AG09319 (cell line): ENCODE measurements at places on chromosomes 4 and X.

- no peak for DNase-seq
Observed at GRCh38 chr4:128565565-128566186, 243.8 kb upstream of the JADE1 start.

GRCh38 chrX:70960730-70961129 lies 29.8 kb upstream of the SLC7A3 start:
- DNase-seq = no peak

- DNase-seq = no peak
Observed at GRCh38 chr4:55348466-55348865, 2.4 kb downstream of the SRD5A3 start.

GRCh38 chrX:118655561-118656246 lies 71.7 kb upstream of the IL13RA1 start:
- peak; percentile 15 for DNase-seq

DNA sequence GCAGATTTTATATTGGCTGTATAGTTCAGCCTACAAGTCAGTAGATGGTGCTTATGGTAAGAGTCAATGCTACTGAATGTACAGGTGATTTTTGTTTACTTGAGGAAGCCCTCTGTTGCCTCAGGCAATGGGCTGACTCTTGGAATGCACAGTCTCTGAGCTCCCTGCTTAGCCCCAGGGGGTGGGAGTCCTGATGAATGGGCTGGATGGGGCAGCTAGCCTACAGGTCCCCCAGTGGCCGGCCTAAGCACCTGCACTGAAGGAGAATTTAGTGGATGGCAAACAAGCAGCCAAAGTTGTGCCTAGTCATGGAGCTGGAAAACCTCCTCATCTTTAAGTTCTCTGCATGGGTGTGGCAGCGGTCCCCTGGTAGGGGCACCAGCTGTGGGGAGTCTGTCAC lies 101.8 kb upstream of the CXorf51B start:
- no peak for DNase-seq

DNA sequence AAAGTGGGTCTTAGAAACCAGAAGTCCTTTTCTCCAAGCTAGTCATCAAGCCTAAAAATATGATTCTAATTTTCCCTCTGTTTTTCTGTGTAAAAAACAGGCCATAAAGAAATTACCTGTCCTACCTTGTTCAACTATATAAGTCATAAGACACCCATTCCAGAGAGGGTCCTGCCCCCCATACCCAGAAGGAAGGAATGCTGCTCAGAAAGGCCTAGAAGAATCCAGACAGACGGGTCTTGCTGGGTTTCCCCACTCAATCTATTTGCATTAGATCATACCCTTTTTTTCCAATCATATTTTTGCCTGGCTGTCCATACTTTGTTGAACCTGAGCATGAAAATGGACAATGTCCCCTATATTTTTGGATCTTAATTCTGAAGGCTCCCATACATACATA lies 16.3 kb upstream of the XAGE2 start:
- no peak for DNase-seq

DNA sequence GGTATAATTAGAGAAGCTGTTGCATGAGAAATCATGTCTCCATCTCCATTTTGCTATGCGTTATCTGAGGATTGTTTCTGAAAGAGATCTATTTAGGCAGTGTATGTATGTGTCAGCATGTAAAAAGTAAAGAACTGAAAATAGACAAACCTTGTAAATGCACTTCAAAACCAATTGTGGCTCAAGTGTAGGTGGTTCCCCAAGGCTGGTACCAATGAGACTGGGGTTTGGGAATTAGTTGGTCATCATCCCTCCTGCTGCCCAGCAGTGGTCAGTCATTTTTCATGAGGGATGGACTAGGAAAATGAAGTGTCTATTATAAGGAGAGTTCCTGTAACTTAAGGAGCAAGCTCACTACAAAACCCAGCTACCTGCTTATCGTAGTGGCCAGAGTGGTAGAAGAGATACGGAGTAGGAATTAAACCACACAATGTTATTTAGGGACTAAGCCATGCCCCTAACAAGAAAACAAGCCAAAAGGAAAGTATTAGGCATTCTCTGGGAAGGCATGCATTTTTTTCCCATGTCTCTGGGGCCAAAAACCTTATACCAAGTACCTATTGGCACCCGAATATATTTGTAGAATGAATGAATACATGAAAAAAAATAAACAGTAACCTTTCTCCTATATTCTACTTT lies 259.0 kb downstream of the CHIC1 start:
- no peak for DNase-seq

DNA sequence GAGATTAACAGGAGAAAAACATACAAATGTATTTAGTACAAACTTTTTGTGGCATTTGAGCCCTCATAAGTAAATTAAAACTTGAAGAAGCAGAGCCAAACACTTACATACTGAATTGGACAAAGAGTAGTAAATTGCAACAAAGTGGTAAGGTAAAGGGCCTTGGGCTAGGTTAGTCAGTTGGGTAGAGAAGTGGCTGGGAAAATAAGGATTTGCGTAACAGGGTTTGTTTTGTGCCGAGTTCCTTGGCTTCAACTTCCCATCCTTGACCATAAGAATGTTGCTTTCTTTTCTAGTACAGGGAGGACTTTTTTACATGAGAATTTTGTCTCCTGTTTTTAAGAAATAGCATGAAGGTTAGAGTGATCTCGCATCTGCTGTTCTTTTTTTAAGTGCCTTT lies 33.3 kb upstream of the DSPP start:
- DNase-seq = no peak

DNA sequence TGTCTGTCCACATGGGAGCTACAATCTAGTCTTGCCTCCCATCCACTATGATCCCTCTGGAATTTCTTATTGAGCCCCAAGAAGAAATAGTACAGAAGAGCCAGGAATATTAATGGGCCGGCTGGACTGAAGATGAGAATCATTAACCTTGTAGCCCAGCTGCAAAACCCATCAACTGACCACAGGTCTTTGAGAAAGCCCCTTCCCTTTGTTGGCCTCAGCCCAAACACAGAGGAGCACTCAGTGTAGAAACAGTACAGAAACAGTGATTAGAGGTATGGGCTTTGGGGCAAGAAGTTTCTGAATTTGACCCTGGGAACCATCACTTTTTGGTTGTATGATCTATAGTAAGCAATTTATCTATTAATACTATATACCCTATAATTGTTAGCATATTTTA lies 76.8 kb upstream of the RAB40AL start:
- no peak for DNase-seq

- no peak for DNase-seq
Observed at GRCh38 chrX:70432936-70433847, 10.1 kb downstream of the GDPD2 start.

- no peak for DNase-seq
Observed at GRCh38 chr4:152999346-153000075, 63.4 kb downstream of the FHDC1 start.

DNA sequence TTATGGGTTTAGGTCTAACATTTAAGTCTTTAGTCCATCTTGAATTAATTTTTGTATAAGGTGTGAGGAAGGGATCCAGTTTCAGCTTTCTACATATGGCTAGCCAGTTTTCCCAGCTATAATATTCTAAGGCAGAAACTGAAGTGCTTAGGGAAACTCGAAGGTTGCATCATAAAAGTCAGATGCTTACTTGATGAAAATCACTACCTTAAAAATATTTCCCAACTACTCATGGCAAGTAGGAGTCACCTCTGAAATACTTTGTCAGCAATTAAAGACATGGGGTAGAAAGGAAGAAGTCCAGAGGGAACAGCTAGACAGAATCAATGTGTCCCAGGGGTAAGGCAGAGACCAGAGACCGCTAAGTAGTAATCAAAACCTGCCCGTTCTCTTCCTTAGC lies 6.3 kb upstream of the AP1S2 start:
- no peak for DNase-seq

DNA sequence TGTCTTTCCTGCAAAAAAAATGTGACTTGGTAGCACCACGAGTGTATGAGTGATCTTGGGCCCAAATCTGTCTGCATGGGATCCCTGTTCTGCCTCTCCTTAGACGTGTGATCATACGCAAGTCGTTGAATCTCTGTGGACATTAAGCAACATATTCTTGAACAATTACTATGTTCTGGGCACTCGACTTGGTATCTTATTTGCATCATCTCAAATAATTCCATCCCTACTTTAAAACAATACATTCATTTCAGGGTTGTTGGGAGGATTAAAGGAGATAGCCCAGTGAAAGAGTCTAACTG lies 145.4 kb upstream of the CPEB2 start:
- no peak for DNase-seq

- DNase-seq = no peak
Observed at GRCh38 chrX:136736690-136737089, 44.0 kb downstream of the ARHGEF6 start.

GRCh38 chrX:100976211-100976610 lies 6.7 kb downstream of the ARL13A start:
- DNase-seq = no peak

DNA sequence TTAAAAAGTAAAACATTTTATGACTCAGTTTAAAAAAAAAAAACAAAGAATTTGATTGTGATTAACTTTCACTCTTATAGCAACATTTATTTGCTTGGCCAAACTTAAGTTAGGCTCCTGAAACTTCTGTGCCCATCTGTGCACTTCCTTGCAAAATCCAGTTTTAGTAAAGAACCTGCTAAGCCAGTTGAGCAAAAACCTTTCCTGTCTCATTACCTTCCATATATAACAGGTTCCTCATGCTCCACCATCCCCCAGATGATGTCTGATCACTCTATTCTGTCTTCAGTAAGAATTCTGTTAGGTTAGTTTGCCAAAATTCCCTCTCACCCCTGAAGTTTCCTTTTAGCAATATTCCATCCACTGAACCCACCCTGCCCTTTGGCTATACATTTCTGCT lies 1200.5 kb downstream of the C4orf33 start:
- no peak for DNase-seq

GRCh38 chr4:106297245-106298035 lies 18.6 kb downstream of the TBCK start:
- no peak for DNase-seq

- no peak for DNase-seq
Observed at GRCh38 chr4:182384631-182385091, 141.5 kb downstream of the TENM3 start.

- DNase-seq = peak; percentile 40
Observed at GRCh38 chr4:121484633-121485032, 103.8 kb upstream of the QRFPR start.

DNA sequence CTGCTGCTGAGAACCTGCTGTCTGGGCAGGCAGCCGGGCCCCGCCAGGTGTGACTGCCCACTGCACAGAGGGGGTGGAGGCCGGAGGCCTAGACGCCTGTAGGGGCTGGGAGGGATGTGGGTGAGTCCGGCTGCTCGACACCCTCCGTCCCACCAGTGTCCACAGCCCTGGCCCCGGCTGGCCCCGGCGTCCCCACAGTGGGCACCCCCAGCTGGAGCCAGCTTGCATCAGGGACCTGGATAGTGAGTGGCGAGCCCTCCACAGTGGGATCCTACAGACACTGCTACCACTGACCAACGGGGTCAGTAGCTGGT lies 34.7 kb upstream of the SPON2 start:
- DNase-seq = no peak

- DNase-seq = no peak
Observed at GRCh38 chrX:54695816-54696487, 102.1 kb downstream of the ITIH6 start.

GRCh38 chrX:136195247-136195646 lies 47.9 kb downstream of the FHL1 start:
- no peak for DNase-seq

DNA sequence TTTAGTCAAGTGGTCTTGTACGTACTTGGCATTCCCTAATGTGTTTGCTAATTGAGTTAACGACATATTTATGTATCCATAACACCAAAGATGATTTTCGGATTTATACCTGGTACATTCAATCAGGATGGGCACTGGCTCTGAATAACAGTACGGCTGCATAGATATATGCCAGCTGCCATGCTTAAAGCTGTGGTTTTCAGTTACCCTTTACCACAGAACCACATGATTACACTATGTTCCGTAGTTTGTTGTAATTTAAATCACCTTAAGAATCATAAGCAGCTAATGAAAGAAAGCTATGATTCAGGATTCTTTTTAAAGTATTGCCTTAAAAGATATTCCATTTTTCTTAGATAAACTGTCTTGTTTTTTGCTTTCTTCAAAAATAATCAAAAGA lies 53.6 kb downstream of the FIP1L1 start:
- DNase-seq = no peak

GRCh38 chr4:143921181-143921580 lies 15.8 kb upstream of the GYPE start:
- no peak for DNase-seq

DNA sequence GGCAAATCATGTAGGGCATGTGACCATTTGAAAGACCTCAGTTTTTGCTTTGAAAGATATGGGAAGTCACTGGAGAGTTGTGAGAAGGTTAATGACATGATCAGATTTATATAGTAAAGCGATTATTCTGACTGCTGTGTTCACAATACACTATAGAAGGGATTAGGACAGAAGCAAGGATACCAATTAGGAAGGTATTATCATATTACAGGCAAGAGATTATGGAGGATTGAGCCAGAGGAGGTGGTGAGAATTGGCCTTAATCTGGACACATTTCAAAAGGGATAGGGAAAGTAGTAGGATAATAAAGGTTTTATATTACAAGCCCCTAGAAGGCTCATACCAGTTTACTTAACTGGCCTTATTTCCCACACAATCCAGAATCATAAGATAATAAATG lies 124.9 kb upstream of the POF1B start:
- DNase-seq = no peak

DNA sequence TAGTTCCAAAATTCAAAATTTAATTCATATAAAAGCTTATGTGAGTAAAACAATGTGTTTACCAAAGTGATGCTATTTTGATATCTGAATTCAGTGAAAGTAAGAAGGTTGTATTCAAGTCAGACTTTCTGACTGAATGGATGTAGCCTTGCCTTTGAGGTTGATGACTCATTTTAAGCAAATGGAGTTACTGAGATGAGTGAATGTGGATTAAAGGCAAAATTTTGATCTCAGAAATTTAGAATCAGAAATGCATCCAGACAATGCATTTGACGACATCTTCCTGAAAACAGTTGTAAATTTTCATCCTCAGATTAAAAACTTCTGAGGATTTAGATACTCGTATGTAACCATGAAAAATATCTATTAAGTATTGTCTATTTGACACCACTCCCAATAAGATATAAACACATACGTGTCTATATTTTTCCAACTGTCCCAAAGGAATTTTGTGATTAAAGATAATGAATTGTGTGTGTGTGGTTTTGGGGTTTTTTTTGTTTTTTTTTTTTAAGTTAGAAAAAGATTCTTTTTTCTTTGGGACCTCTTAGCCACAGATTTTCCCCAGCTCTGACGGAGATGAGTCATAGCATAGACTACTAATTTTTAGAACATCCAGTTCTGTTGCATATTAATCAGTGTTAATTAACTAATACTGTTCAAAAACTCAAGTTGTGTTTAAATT lies 34.4 kb downstream of the NFKB1 start:
- no peak for DNase-seq

- no peak for DNase-seq
Observed at GRCh38 chrX:77595848-77596247, 148.7 kb downstream of the FGF16 start.

GRCh38 chrX:9644335-9644734 lies 121.3 kb downstream of the GPR143 start:
- no peak for DNase-seq

DNA sequence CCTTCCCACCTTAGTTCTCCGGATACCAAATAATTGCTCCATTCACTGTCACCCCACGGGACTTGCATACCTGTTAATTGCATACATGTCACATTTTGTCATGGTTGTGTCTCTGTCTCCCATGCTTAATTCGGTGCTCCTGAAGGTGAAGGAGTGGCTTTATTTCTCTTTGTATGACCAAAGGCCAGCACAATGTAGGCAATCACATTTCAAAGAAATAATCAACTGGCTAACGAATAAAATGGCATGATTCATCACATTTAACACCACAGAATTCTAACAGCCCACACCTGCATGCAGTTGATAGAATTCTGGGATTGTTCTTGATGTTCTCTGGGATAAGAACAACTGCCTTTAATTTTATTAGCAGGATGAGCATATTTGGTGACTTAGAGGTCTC lies 59.3 kb downstream of the ATXN3L start:
- DNase-seq = no peak
